Activated CD4-positive, alpha-beta T cell treated with anti-CD3 and anti-CD28 coated beads, Interleukin-2, amount 50 U/mL, for 16 hours (primary cell): ENCODE measurements at places on chromosomes 4 and X.

GRCh38 chrX:7261672-7262332 is 113.8 kb upstream of the PUDP start:
- DNase-seq = no peak

GRCh38 chrX:124829930-124830329 is 483.6 kb downstream of the SH2D1A start:
- no peak for DNase-seq

DNA sequence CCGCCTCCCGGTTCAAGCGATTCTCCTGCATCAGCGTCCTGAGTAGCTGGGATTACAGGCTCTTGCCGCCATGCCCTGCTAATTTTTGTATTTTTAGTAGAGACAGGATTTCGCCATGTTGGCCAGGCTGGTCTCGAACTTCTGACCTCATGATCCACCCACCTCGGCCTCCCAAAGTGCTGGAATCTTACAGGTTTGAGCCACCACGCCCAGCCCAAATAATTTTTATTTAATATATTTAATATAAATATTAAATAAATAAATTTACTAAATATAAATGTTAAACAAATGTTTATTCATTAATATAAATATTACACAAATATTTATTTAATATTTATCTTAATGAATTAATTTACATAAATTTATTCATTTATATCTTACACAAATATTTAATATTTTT is 120.2 kb downstream of the SHOX start:
- DNase-seq = no peak

DNA sequence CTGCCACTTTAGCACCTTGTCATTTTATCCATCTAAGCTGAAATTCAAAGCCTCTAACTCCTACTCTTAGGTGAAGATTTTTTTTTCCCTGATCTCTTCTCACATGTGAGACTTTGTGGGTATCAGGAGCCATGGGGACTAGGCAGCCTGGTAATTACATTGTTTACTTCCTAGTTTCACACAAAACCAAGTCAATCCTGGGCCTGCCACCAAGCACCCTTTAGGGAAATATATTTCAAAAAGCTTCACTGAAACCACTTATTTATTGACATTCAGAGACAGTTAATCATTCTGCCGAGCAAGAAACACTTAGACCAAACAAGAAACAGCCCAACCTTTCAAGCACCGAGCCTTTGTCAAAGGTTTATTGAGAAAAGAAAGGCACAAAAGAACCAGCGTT is 200.0 kb downstream of the RELL1 start:
- no peak for DNase-seq

DNA sequence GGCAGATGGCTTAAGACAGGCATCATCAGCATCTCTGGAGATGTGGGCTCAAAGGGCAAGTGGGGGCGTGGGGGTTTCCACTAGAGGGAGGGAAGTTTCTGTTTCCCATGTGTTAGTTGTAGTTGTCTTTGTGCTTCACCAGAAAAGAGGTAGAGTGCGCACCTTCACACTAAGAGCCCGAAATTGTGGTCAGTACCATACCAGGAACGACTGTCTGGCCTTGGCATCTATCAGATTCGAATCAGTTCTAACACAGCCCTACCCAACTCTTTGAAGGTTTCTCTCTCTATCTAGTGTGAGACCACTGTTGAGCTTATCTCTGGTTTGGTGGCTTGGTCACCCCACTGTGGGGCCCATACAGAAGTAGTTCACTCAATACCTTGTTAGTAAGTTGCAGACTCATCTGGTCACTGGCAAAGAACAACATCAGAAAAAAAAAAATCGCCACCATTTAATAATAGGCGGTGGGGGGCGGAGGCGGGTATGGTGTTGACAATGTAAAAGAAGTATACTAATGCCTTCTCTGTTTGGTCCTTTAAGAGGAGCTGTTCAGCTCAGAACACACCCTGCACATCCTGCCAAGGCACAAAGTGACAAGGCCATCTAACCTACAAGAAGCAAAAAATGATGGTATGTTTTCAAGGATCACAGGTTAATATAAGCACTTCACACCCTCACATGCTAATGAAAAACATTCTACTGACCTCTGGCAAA is 71.1 kb downstream of the NYX start:
- DNase-seq = peak; percentile 27

GRCh38 chrX:9204560-9204959 is 170.6 kb upstream of the FAM9B start:
- no peak for DNase-seq

GRCh38 chr4:186190581-186191199 is 677 bp upstream of the CYP4V2 start:
- peak; percentile 41 for DNase-seq

- no peak for DNase-seq
Observed at GRCh38 chrX:105475801-105476200, 255.3 kb upstream of the TEX13A start.

DNA sequence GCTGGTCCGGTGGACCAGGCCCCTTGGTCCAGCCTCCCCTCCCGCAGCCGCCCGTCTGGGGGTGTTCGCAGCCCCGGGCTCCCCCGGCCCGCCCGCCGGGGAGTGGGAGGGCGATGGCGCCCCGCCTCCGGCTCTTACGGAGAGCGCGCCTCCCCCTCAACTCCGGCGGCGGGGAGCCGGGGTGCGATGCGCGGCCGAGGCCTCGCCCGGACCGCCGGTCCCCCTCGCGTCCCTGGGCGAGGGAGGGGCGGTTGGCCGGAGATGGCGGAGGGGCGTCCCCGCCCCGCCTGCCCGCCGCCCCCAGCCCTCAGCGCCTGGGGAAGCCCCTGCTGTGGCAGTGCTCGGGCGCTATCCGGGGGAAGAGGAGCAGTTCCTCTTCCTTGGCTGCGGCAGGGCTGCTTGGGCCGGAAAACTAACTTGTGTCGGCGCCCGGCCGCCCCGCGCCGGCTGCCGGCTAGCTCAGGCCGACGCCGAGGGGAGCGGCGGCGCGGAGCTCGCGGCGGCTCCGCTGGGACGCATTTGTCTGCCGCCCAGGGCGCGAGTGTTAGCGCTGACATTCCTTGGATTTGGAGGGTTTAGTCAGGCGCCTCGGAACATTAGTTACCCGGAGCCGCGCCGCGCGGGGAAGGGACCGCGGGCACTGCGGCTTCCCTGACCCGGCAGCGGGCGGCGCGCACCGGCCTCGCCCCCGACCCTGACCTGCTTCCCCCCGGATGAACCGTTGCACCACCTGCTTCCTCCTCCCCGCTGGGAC is 994 bp downstream of the GALNT7 start:
- peak; percentile 62 for DNase-seq

GRCh38 chrX:14194711-14195110 is 165.0 kb upstream of the GEMIN8 start:
- no peak for DNase-seq

DNA sequence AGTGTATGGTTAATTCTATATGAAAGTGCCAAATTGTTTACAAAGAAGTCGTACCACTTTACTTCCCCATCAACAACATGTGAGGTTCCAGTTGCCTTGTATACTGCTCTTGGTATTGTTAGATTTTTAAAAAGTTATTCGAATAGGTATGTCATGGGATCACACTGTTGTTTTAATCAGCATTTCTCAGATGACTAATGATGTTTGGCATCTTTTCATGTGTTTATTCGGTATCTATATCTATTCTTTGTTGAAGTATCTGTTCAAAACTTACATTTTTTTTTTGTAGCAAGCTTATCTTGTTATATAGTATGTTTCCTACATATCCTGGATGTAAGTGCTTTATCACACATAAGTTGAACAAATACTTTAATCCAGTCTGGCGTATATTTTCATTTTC is 99.4 kb upstream of the MAB21L2 start:
- no peak for DNase-seq

- DNase-seq = no peak
Observed at GRCh38 chr4:19259920-19260319, 991.8 kb upstream of the SLIT2 start.

GRCh38 chrX:139194571-139195280 is 335.8 kb upstream of the F9 start:
- no peak for DNase-seq

DNA sequence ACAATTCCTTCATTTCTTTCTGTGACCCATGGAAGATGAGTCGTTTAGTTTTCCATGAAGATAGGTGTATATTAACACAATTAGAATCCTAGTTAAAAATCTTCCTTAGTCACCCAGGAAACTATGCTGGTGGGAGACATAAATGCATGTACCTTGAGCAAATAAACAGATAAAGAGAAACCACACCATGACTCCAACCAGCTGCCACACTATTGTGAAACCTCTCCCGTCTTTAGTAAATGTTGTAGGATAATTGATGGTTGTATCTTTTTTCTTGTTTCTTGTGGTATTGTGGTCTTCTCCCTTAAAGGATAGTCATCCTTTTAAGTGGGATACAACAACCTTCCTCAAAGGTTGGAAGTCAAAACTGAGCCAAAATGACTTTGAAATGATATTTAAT is 103.8 kb upstream of the LEF1 start:
- no peak for DNase-seq

DNA sequence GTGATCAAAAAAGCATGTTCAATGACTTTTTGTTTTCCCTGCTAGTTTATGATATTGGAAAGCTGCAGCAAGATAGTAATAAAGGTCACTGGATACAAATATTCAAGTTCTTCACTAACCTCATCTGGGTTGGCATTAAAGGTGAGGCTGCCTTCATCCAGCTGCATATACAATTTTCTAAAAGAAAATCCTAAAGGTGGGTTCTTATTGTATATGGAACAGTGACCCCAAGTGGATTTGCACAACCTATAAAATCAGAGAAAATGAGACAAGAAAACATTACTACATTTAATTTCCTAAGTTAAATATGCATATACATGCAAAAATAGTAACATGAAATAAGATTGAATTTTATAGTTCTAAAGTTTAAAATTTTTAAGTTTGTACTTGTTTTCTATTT is 23.9 kb downstream of the FBXO8 start:
- DNase-seq = no peak

DNA sequence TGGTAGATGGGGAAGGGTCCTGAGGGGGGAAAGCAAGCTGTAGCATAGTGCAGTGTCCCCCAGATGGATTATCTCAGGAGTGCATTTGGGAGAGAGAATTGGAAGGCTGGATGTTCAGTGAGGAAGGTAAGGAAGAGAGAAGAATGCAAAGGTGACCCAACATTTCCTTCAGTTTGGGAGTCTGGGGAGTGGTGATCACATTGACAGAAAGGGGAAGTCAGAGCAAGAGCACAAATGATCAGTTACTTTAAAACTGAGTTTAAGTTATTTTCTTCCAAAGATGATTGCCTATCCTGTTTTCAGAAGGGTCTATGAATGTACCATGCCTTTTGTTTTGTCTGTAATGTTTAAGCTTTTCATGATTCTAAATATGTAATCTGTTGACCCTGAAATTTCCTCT is 47.6 kb downstream of the ARHGAP10 start:
- no peak for DNase-seq

- no peak for DNase-seq
Observed at GRCh38 chr4:3312362-3312761, 19.5 kb downstream of the RGS12 start.

- DNase-seq = no peak
Observed at GRCh38 chr4:152243206-152243605, 292.7 kb downstream of the FBXW7 start.

DNA sequence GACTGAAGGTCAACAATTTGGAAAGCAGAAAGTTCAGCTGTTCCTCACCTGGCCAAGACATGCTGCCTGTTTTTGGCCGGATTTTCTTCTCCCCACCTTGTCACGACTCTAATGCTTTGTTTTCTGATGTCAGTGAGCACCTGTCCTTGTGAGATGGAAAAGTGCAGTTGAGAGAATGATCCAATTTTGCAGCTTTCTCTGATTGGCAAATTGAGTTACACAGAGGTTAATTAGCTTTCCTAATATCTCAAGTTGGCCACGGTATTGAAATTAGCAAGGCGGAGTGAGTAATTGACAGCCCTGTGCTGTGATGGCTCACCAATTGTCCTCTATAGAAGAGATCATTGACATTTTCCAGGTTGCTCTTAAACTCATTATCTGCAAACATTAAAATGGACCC is 126.8 kb upstream of the VCX3A start:
- no peak for DNase-seq

- DNase-seq = no peak
Observed at GRCh38 chrX:48487362-48487798, 11.4 kb downstream of the FTSJ1 start.

GRCh38 chrX:49060914-49061313 is 2.1 kb downstream of the CCDC120 start:
- DNase-seq = no peak
